ENCODE measurements at places on chromosomes 1 and 21.
A peak's percentile ranks its signal among the peaks of the same experiment; 100 is the strongest.

- DNase-seq: no peak
These were observed 84.8 kb downstream of the NPHP4 start for GRCh38 chr1:5907386-5907785.

GRCh38 chr1:50983219-50983802 is 13.3 kb downstream of the CDKN2C start:
- DNase-seq: no peak

DNA sequence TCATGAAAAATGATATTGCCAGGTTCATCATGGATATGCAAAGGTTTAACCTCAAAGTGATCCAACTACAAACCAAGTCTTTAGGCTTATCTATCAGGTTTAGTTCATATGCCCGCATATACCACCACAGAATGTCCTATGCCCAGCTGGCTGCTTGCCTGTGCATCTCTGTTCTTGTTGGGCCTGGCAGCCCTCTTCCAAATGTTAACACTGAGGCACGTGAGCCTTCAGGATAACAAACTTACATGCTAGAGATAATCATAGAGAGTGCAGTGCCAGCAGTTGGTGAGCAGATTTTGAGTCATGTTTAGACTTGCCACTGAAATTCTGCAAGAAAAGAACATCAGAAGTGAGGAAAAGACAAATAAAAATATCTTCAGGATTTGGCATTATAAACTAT is 607.9 kb upstream of the TMPRSS15 start:
- DNase-seq: no peak

- peak; percentile 79 for DNase-seq
These were observed 58.4 kb downstream of the NTMT2 start for GRCh38 chr1:170204121-170204520.

DNA sequence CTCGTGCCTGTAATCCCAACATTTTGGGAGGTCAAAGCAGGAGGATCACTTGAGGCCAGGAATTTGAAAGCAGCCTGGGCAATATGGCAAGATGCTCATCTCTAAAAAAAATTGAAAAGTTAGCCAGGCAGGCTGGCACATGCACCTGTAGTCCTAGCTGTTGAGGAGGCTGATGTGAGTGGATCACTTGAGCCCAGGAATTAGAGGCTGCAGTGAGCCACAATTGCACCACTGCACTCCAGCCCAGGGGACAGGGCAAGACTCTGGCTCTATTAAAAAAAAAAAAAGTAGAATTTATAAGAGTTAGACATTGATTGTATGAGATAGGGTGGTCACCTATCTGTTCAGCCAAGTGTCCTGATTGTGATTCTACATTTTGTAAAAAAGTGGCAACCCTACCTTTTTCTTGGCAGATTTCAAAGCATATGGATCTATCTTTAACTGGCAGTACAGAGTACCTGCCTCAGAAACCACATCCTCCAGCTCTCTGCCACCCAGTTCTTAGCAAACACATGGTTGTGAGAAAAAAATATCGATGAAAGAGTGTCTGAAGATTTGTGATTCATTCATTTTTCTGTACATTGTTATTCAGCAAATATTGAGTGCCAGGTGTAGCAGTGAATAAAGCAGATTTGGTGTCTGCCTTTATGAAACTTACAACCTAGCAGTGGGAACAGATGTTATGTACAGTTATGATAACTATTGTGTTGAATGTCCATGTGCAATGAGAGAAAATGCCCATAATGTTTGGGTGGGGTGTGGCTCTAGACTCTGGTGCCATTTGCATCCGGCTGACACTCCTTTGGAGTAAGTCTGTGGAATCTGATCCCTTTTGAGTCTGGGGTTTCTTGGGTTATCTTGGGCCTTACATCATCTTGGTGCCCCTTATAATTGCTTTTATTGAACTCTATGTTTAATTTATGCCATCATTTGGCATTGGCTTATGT is 82.5 kb downstream of the ST3GAL3 start:
- DNase-seq: no peak
